Activated CD4-positive, alpha-beta T cell treated with anti-CD3 and anti-CD28 coated beads for 36 hours (primary cell): ENCODE measurements at places on chromosomes 3 and 15. TPM values are rescaled to one million over a fixed set of nuclear protein-coding genes. Genes with fewer than 3 reads are reported as not detected.

BOC gene
- total RNA-seq: 0.40 TPM

RARRES1 gene
- not detected for total RNA-seq

TGM5 gene
- total RNA-seq: not detected

NANOGP8 gene
- not detected for total RNA-seq

KNL1 gene
- total RNA-seq: 33.5 TPM

KCNMB3 gene
- 0.23 TPM for total RNA-seq

LRRIQ4 gene
- total RNA-seq: 0.09 TPM

NME9 gene
- 0.46 TPM for total RNA-seq

ATRIP gene
- 16.8 TPM for total RNA-seq

C3orf85 gene
- total RNA-seq: not detected

RBMS3 gene
- total RNA-seq: 2.0 TPM

ITIH4 gene
- 6.5 TPM for total RNA-seq

ANKRD63 gene
- total RNA-seq: not detected

SNTN gene
- total RNA-seq: not detected

GRIP2 gene
- not detected for total RNA-seq

CCDC39 gene
- not detected for total RNA-seq

ADAMTS9 gene
- total RNA-seq: not detected

CADPS gene
- not detected for total RNA-seq

FAM107A gene
- total RNA-seq: not detected

ALS2CL gene
- 3.2 TPM for total RNA-seq

CLDN18 gene
- not detected for total RNA-seq

SPTBN5 gene
- total RNA-seq: 0.46 TPM
